ENCODE measurements at places on chromosomes 13 and 19.

- no peaks in the 10 kb centered on the region for H3K36me3 ChIP-seq
- H3K27ac ChIP-seq, result no peak overlapping the region
- no peaks in the 10 kb centered on the region for H3K27me3 ChIP-seq
- H3K4me3 ChIP-seq, result no peak overlapping the region
These were observed 286.3 kb downstream of the POU4F1 start for GRCh38 chr13:78317030-78317429.

- no peak overlapping the region for H3K27ac ChIP-seq
- H3K4me3 ChIP-seq, result peak overlapping the region; percentile 89
These were observed 392 bp upstream of the ARHGAP33 start for GRCh38 chr19:35775046-35775297.

- no peaks in the 10 kb centered on the region for H3K27me3 ChIP-seq
- DNase-seq, result no peak
- H3K27ac ChIP-seq, result peak overlapping the region; percentile 49
These were observed 117.8 kb downstream of the RAB20 start for GRCh38 chr13:110443622-110444225.

- H3K36me3 ChIP-seq, result no peaks in the 10 kb centered on the region
- no peak for DNase-seq
- H3K27ac ChIP-seq, result no peak overlapping the region
- H3K4me3 ChIP-seq, result no peak overlapping the region
These were observed 18.8 kb downstream of the HPN start for GRCh38 chr19:35060160-35060855.

DNA sequence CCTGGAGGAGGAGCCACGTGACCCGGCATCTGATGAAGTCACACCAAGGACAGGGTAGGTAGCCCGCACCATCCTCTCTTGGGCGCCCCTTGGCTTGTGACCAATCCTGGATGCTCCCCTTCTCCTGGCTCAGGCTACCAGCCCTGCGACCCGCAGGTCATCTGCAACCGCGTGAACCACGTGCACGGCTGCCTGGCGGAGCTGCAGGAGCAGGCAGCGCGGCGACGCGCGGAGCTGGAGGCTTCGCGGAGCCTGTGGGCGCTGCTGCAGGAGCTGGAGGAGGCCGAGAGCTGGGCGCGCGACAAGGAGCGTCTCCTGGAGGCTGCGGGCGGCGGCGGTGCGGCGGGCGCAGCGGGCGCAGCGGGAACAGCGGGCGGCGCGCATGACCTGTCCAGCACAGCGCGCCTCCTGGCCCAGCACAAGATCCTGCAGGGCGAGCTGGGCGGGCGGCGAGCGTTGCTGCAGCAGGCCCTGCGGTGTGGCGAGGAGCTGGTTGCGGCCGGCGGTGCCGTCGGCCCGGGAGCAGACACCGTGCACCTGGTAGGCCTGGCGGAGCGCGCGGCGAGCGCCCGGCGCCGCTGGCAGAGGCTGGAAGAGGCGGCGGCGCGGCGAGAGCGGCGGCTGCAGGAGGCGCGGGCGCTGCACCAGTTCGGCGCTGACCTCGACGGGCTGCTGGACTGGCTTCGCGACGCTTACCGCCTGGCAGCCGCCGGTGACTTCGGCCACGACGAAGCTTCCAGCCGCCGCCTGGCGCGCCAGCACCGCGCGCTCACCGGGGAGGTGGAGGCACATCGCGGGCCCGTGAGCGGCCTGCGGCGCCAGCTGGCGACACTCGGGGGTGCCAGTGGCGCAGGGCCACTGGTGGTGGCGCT lies 45.9 kb downstream of the SPTBN4 start:
- no peak for DNase-seq
- H3K27ac ChIP-seq, result no peak overlapping the region
- H3K4me1 ChIP-seq, result no peaks in the 10 kb centered on the region
- H3K4me3 ChIP-seq, result peak overlapping the region; percentile 17

- no peaks in the 10 kb centered on the region for H3K36me3 ChIP-seq
- peak overlapping the region; percentile 18 for H3K27ac ChIP-seq
These were observed 95.1 kb downstream of the NUFIP1 start for GRCh38 chr13:44894001-44894770.

- no peaks in the 10 kb centered on the region for H3K27me3 ChIP-seq
- H3K27ac ChIP-seq, result peak overlapping the region; percentile 96
- H3K4me3 ChIP-seq, result no peak overlapping the region
- peaks cover 54% of the 10 kb centered on the region for H3K36me3 ChIP-seq
- H3K4me1 ChIP-seq, result peaks cover 30% of the 10 kb centered on the region
- no peak for DNase-seq
These were observed 15.3 kb downstream of the SYDE1 start for GRCh38 chr19:15122331-15123030.

- H3K27me3 ChIP-seq, result no peaks in the 10 kb centered on the region
- H3K4me3 ChIP-seq, result no peak overlapping the region
- H3K27ac ChIP-seq, result no peak overlapping the region
- DNase-seq, result no peak
These were observed 22.0 kb downstream of the SAE1 start for GRCh38 chr19:47152632-47153031.

- H3K27me3 ChIP-seq, result no peaks in the 10 kb centered on the region
- no peak overlapping the region for H3K27ac ChIP-seq
- DNase-seq, result no peak
These were observed 81.0 kb downstream of the NUFIP1 start for GRCh38 chr13:44908266-44908665.

DNA sequence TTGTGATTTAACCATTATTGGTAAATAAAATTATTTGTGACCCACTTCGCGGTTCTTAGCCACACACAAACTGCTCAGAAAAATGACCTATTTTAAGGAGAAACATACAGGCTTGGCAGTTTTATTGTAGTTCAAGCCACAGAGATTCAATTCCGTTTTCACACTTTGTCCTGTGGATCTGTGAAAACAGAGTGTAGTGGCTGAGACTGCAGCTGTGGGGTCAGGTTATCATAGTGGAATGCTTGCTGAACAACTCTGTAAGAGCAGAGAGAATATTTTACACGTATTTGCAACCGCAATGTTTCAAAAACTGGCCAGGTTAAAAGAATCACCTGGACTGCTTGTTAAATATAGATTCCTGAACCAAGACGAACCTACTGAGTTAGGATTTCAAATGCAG lies 292.5 kb downstream of the GPC5 start:
- H3K36me3 ChIP-seq, result no peaks in the 10 kb centered on the region
- no peak overlapping the region for H3K27ac ChIP-seq
- H3K27me3 ChIP-seq, result no peaks in the 10 kb centered on the region

DNA sequence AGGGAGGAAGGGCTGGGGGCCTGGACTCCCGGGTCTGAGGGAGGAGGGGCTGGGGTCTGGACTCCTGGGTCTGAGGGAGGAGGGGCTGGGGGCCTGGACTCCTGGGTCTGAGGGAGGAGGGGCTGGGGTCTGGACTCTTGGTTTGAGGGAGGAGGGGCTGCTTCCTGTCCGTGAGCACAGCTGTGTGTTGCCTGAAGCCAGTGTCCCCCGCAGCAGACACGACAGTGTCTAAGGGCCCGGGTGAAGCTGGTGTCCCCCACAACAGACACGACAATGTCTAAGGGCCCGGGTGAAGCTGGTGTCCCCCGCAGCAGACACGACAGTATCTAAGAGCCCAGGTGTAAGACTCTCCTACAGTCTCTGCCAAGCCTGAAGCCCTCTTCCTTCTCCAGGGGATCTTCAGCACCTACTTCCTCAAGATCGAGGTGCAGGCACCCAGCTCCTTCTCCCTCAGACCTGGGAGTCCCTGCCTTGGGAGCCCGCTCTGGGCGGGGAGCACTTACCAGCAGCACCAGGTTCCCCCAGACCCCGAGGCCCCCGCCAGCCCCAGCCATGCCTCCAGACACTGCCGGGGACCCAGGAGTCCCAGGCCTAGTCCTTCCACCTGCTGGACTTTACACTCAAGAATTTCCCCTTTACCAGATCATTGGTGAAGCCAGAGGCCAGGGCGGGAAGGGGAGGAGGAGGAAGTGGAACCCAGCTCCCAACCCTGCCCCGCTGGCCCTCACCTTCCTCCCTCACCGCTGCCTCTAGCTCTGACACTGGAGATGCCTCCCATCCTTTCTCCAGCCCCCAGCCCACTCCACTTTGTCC lies at the start of gene PTPRH:
Gene PTPRH (minus strand): TSS at position 622 of the 813 bp plus-strand sequence. CDS start 68 bp downstream, at position 554.
- H3K27ac ChIP-seq, result peak within 1 kb of the TSS; percentile 60
- peaks cover 22% of the 10 kb centered on the region for H3K4me1 ChIP-seq

DNA sequence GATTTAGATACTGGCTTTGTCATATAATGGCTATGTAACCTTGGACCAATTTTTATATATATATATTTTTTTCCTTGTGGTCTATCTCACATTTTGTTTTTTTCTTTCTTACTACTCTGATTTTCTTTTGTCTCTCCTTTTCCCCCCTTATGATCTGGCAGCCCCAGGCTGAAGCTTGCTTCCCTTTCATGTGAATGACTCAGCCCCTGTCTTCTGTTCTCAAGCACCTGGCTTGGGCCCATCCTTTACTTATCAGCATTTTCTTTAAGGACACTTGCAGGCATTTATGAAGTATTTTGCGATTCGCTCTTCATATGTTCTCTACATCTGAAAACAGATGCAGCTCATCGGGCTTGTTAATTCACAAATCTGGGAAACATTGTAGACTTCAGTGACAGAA lies 163.6 kb downstream of the SPRY2 start:
- no peak for DNase-seq
- no peak overlapping the region for H3K4me3 ChIP-seq
- H3K27me3 ChIP-seq, result no peaks in the 10 kb centered on the region
- no peaks in the 10 kb centered on the region for H3K36me3 ChIP-seq
- no peak overlapping the region for H3K27ac ChIP-seq

DNA sequence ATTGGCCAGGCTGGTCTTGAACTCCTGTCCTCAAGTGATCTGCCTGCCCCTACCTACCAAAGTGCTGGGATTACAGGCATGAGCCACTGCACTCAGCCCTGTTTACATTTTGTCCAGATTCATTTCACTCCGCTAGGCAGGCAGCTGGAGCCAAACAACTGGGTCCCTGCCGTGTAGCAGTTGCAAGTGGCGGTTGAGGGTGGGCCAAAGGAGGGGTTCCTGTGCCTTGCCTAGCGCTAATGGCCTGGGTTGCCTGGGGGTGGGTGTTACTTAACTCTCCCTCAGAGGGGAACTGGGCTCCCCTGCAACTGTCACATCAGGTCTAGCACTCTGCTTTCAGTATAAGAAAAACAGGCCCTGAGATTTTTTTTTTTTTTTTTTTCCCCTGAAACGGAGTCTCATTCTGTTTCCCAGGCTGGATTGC lies 7.4 kb downstream of the ACP5 start:
- H3K27ac ChIP-seq, result no peak overlapping the region
- no peak overlapping the region for H3K4me3 ChIP-seq
- no peaks in the 10 kb centered on the region for H3K27me3 ChIP-seq
- H3K36me3 ChIP-seq, result no peaks in the 10 kb centered on the region
- no peak for DNase-seq

GRCh38 chr13:24528816-24529398 lies 16.3 kb upstream of the PARP4 start:
- H3K4me3 ChIP-seq, result no peak overlapping the region
- H3K27ac ChIP-seq, result no peak overlapping the region
- no peaks in the 10 kb centered on the region for H3K4me1 ChIP-seq

GRCh38 chr13:111043575-111043982 lies 71.5 kb upstream of the ARHGEF7 start:
- H3K36me3 ChIP-seq, result no peaks in the 10 kb centered on the region
- DNase-seq, result peak; percentile 55
- H3K27me3 ChIP-seq, result no peaks in the 10 kb centered on the region
- no peak overlapping the region for H3K4me3 ChIP-seq

DNA sequence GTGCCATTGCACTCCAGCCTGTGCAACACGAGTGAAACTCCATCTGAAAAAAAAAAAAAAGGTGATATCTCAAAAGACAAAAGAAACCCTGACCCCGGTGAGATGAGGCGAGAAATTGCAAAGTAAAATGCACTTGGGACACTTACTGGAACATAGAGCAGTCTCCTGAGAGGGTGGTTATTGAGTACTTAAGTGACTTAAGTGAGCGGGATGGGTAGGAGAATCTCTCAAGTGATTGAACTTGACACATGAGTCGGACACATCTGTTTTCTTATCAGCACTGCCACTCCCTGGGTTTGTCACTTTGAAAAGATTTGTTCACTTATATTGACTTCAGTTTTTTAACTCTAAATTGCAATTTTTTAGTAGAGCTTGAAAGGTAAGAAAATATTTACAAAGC lies 2.8 kb downstream of the ZNF429 start:
- no peak overlapping the region for H3K27ac ChIP-seq
- DNase-seq, result no peak
- no peaks in the 10 kb centered on the region for H3K36me3 ChIP-seq
- no peak overlapping the region for H3K4me3 ChIP-seq
- H3K27me3 ChIP-seq, result no peaks in the 10 kb centered on the region

GRCh38 chr13:50713523-50714248 lies 129.8 kb downstream of the DLEU7 start:
- H3K4me1 ChIP-seq, result no peaks in the 10 kb centered on the region
- DNase-seq, result no peak
- H3K36me3 ChIP-seq, result no peaks in the 10 kb centered on the region
- no peaks in the 10 kb centered on the region for H3K27me3 ChIP-seq
- H3K27ac ChIP-seq, result no peak overlapping the region

DNA sequence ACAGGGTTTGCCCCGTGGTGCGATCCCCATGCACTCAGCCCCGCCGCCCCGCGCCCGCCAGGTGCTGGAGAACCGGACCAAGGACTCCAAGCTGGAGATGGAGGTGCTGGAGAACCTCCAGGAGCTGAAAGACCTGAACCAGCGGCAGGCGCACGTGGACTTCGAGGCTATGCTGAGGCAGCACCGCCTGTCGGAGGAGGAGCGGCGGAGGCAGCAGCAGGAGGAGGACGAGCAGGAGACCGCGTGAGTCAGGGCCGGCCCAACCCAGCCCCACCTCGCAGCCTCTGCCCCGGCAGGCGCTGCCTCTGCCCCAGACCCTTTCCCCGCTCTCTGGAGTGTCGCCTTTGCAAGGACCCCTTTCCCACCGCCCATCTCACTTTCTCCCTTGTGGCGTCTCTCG lies 11.3 kb downstream of the YJU2 start:
- H3K27me3 ChIP-seq, result no peaks in the 10 kb centered on the region
- no peak overlapping the region for H3K4me3 ChIP-seq
- DNase-seq, result no peak
- no peaks in the 10 kb centered on the region for H3K4me1 ChIP-seq
- no peak overlapping the region for H3K27ac ChIP-seq

- no peaks in the 10 kb centered on the region for H3K36me3 ChIP-seq
- no peak for DNase-seq
- H3K27ac ChIP-seq, result no peak overlapping the region
These were observed 39.2 kb downstream of the GATAD2A start for GRCh38 chr19:19444681-19445155.

GRCh38 chr19:34411216-34411615 lies 7.0 kb downstream of the PDCD2L start:
- DNase-seq, result no peak
- H3K27me3 ChIP-seq, result no peaks in the 10 kb centered on the region
- H3K27ac ChIP-seq, result no peak overlapping the region
- peaks cover 43% of the 10 kb centered on the region for H3K36me3 ChIP-seq
- no peaks in the 10 kb centered on the region for H3K4me1 ChIP-seq
- H3K4me3 ChIP-seq, result no peak overlapping the region

DNA sequence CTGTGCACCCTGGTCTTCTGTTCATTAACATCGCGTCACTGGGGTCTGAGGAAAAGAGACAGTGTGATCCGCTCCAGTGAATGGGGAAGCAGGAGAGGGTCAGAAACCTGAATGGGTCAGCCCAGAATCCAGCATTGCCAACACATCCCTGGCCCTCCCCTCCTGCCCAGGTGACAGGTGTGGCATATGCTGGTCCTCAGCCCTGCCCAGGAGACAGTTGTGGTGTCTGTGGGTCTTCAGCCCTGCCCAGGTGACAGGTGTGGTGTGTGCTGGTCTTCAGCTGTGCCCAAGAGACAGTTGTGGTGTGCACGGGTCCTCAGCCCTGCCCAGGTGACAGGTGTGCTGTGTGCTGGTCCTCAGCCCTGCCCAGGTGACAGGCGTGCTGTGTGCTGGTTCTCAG lies 8.0 kb downstream of the TFDP1 start:
- no peak for DNase-seq
- no peak overlapping the region for H3K4me3 ChIP-seq
- no peak overlapping the region for H3K27ac ChIP-seq
- H3K27me3 ChIP-seq, result no peaks in the 10 kb centered on the region

All from right atrium auricular region (tissue), 2 donors.